Stimulated activated CD4-positive, alpha-beta T cell treated with anti-CD3 and anti-CD28 coated beads, Interleukin-2, amount 100 ng/mL, for 48 hours (primary cell): ENCODE measurements at places on chromosomes 1 and 21.

DNA sequence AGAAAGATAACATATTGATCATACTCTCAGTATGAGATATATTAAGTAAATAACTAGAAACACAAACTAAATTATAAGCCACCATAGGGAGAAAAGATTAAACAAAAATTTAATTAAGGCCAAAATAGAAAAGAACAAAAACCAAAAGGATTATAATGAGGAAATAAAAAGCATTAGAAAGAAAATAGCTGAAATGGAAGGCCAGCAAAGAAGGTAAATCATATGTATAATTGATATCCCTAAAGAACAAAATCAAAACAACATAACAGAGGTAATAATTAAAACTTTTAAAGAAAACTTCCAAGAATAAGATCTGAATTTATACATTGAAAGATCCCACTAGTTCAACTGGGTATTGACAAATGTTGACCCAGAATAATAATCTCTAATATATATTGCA lies 453.0 kb downstream of the LRRIQ3 start:
- no peak for DNase-seq

- no peak for DNase-seq
These were observed 260.8 kb downstream of the SPATA17 start for GRCh38 chr1:217891966-217892365.

GRCh38 chr1:66436378-66437135 lies 97.4 kb upstream of the SGIP1 start:
- DNase-seq: peak; percentile 44

GRCh38 chr1:3429320-3429719 lies 25.1 kb upstream of the ARHGEF16 start:
- no peak for DNase-seq

DNA sequence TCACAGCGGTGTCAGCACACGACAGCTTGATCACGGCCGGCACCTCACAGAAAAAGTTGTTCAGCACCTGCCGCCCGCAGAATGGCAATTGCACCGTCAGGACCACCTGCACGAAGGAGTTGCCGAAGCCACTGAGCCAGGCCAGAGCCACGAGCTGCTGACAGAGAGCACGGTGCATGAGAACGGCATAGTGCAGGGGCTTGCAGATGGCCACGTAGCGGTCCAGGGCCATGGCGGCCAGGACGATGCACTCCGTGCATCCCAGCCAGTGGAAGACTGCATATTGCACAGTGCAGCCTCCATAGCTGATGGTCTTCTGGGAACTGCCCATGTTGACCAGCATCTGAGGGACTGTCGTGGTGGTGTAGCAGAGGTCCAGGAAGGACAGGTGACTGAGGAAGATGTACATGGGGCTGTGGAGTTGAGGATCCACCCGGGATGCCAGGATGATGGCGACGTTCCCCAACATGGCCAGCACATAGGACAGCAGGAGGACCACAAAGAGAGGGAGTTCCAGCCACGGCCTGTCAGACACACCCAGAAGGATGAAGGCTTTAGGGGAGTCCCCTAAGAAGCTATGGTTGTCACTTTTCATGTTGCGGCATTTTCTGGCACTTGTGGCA lies 6.4 kb downstream of the OR2B11 start:
- DNase-seq: no peak

DNA sequence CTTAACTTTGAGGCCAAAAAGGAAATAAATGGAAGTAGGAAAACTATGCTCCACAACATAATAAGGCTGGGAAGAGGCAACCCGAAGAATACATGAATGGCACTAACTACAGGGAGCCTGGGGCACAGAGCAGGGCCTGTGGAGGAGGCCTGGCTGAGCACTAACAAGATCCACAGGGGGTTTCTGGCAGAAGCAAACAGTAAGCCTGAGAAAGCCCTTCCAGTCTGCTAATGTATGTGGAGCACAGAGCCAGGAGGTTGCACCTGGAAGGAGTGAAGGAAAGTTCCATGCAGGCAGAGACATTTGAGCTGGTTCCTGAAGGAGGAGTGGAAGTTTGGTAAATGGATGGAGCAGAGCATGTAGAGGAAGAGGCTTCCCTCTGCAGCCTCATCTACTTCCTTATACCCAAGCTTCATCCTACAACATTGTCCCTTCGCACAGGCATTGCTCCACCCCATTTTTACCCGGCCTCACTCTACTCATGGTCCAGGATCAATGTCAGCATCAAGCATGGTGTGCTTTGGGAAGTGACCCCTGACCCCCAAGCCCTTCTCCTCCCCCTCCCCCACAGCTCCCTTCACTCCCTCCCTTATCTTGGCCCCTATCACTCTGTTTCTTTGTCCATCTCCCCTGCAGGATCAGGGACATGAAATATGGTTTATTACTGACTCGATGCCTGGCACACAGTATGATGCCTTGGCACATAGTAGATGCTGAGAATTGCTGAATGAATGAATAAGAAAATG lies 23.3 kb downstream of the SHISA4 start:
- DNase-seq: no peak

DNA sequence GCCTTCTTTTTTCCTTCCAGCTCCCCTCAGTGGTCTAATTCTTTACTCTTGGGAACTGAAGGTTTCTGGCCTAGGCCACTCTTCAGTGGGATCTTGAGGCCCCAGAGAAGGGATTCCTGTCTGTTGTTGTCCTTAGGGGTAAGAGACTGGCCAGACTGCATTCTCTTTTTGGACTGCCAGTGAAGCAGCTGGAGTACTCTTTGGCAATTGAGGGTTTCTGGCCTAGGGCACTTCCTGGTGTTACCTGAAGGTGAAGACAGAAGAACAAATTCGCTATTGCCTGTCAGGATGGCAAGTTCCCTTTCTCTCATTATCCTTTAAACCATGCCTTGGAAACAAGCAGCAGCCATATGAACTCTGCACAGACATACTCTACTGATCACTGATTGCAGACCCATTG lies 286.6 kb upstream of the ZP4 start:
- DNase-seq: no peak
